ENCODE measurements at places on chromosomes 16 and 17.

DNA sequence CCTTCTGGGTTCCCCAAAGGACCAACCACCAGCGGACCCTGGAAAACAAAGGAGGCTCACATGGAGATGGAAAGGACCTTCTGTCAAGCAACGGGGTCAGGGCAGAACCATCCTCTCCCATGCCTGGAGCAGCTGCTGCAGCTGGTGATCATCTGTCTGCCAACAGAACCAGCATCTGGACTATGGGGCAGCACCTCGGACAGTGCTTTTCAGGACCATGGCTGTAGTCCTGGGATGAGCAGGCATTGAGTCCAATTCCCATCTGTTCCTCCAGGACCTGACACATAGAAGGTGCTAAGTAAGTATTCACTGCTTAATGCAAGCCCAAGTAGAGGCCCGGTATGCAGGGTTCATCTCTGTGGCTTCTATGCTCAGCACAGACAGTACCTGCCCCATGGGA is 304.7 kb downstream of the XYLT1 start:
- no peak for DNase-seq

GRCh38 chr16:24745391-24745790 is 15.9 kb downstream of the TNRC6A start:
- DNase-seq, result no peak

GRCh38 chr16:11240636-11241473 is 15.1 kb downstream of the SOCS1 start:
- DNase-seq, result no peak

DNA sequence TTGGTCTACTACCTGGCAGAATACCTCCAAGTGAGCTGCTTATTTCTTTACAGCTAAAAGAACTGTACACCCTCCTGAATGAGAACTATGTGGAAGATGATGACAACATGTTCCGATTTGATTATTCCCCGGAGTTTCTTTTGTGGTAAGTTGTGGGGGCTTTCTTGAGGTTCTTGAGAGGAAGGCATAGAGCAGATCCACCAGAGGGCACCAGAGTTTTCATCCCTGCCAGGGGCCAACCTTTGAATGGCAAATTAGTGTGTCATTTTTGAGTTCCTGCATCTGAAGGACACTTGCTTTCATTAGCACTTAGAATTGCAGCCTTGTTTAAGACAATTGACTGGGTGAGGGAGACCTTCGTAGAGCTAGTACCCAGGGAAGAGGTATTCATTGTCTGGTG is 35.0 kb downstream of the NMT1 start:
- no peak for DNase-seq

DNA sequence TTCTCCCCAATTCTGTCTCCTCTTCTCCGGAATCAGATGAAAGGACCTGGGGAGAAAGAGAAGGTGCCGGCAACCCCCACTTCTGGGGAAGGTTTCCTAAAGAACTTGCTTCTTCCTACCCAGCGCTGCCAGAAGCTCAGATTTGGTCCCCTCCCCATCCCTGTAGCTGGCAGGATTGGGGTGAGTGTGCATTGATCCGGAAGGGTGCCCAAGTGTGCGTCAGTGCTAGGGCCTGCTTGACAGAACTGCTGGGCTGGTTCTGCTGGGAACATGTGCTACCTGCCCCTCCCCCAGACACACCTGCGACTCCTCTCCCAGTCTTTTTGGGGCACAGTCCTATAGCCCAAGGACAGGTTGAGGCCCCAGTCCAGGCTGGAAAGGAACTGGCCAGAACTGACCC is 3.3 kb downstream of the ARL4D start:
- DNase-seq, result no peak

DNA sequence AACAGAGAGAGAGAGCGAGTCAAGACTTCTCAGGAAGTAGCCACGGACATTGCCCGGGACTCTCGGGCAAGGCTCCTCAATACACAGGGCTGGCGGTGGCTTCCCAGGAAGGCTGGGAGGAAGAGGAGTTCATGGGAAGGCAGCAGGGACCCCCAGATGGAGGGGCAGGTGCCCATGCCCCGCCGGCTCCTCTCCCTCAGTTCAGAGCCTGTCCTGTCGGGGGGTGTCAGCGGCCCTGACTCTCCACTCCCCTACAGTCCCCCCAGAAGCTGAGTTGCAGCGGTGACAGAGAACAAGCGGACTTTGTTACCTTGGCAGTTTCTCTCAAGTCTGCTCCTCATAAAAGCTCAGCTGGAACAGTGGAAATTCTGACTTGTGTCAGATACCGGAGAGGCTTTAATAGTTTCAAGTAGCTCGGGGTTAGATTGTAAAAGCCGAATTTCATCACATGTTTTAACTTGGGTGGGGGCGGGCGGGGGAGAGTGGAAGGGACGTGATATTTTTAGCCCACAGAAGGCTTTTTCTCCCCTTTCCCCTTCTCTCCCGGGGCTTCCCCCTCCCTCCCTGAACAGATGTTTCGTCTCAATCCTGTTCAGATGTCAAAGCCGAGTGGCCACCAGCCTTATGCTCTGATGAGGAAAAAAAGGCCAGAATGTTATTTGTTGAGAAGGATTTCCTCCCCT is 65.2 kb downstream of the NKD1 start:
- no peak for DNase-seq

DNA sequence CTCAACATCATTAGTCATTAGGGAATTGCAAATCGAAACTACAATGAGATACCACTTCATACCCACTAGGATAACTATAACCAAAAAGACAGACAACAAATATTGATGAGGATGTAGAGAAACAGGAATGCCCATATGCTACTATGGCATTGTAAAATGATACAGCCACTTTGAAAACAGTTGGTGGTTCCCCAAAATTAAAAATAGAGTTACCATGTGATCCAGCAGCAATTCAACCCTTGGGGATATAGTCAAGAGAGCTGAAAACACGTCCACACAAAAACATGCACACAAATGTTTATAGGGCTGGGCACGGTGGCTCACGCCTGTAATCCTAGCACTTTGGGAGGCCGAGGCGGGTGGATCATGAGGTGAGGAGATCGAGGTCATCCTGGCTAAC is 10.0 kb upstream of the PECAM1 start:
- no peak for DNase-seq

- DNase-seq, result no peak
Measured at GRCh38 chr16:87784812-87785211, 19.0 kb upstream of the KLHDC4 start.

DNA sequence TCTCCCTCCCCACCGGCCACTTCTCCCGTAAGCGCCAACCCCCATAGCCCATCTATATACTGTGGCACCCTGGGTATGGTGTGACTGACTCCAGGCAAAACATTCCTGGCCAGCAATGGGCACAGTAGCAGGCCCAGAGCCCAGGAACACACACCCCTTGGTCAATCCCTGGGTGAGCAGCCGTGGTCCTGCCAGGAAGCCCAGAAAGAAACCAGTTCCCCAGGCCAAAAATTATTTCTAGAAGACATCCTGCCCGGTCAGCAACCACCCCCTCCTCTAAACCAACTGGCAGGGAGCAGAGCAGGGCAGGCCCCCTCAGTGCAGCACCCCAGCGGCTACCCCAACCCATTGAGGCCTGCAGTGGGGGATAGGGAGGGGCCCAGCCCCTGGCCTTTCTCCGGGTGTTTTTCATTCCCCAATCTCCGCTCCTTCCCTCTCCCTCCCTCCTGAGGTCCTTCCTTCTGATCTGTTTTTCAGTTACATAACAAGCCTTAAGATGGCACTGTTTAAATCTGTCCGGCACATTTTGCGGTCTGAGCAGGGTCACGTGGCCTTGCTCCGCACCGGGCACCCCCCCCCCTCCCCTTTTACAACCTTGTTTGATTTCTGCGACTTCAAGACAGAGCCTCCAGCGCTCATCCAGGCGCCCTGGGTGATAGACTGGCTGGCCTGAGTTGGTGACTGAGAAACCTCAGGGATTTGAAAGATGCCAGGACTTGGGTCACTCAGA is 2.0 kb downstream of the NPTX1 start:
- no peak for DNase-seq

GRCh38 chr16:89826531-89827382 is 1.5 kb upstream of the SPIRE2 start:
- no peak for DNase-seq

DNA sequence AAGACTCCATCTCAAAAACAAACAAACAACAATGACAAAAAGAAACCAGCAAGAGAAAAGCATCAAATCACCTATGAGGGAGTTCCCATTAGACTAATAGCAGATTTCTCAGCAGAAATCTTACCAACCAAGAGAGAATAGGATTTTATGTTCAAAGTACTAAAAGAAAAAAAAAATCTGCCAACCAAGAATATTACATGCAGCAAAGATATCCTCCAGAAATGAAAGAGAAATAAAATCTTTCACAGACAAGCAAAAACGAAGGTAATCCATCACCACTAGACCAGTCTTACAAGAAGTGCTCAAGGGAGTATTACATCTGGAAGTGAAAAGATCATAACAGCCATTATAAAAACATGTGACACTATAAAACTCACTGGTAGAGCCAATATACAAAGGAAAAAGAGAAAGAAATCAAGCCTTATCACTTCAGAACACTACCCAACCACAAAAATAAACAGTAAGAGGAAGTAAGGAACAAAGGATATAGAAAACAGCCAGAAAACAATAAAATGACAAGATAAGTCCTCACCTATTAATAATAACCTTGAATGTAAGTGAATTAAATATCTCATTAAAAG is 66.3 kb downstream of the STX8 start:
- no peak for DNase-seq
